ENCODE measurements at places on chromosomes 2 and 18. TPM values are rescaled to one million over a fixed set of nuclear protein-coding genes. Genes with fewer than 3 reads are reported as not detected.

GRCh38 chr2:144183727-144184126, 336.2 kb downstream of the ZEB2 start:
- DNase-seq, result no peak

Gene HAAO
- polyA plus RNA-seq, result 42.6 TPM

Gene FOXD4L1
- 0.16 TPM for polyA plus RNA-seq

GRCh38 chr2:146227152-146228019, 1617.4 kb upstream of the ACVR2A start:
- DNase-seq, result no peak

Gene FAM124B
- polyA plus RNA-seq, result 2.3 TPM

Gene SERPINB12
- not detected for polyA plus RNA-seq

- no peak for DNase-seq
Observed at GRCh38 chr2:28979576-28980366, 1.3 kb upstream of the TOGARAM2 start.

DNA sequence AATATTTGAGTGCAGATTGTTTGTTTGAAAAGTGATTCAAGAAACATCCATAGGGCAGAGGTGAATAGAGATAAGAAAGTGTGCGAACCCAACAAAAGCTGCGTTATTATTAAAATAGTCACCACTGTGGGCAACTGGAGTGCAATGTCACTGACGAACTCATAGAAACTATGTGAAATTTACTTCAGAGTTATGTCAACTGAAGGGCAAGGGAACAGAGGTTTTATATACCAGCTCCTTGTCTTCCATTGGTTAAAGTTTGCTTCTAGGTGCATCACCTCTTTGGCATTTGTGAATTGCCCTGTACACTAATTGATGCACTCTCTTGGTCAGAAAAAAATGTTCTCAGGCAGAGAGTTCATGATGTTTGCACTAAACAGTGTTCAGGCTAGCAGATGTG, 110.5 kb upstream of the NYAP2 start:
- DNase-seq, result no peak

Gene BCL2
- polyA plus RNA-seq, result 24.1 TPM

Gene TEX44
- polyA plus RNA-seq, result not detected

GRCh38 chr2:227491386-227491785, 19.4 kb downstream of the AGFG1 start:
- no peak for DNase-seq

Gene IL1F10
- not detected for polyA plus RNA-seq

DNA sequence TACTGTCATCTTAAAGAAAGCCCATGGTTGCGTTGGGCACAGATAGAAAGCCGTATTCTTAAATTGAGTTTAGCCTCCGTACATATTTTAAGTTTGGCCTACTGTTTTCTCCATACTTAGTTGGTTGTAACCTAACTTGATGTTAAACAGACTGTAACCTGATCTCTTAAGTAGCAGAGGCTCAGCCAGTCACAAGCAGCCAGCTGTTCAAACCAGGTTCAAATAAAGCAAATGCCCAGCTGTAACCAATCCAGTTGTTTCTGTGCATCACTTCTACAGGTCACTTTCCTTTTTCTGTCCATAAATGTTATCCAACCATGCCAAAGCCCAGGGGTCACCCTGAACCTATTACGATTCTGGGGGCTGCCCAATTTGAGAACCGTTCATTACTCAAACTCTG, 10.0 kb upstream of the THADA start:
- DNase-seq, result no peak

Gene UGT1A10
- polyA plus RNA-seq, result not detected

DNA sequence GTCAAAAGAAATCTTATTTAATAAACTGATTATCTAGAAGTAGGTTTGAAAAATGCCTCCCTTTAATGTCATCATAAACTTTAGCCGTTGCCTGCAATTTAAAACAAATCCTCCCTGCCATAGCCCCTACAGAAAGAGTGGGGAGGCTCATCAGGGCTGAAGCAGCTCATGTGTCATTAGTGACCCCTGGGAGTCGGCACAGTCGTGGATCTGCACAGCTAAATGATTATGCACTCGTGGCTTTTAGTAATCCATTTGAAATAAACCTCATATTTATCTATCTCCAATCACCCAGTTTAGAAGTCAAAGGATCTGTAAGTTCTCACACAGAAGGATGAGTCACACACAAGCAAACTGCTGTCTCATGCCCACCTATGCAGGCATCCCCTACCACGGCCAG, 277.3 kb downstream of the SS18 start:
- DNase-seq, result no peak

- DNase-seq, result no peak
Observed at GRCh38 chr18:23171581-23172156, 36.4 kb downstream of the CABLES1 start.

DNA sequence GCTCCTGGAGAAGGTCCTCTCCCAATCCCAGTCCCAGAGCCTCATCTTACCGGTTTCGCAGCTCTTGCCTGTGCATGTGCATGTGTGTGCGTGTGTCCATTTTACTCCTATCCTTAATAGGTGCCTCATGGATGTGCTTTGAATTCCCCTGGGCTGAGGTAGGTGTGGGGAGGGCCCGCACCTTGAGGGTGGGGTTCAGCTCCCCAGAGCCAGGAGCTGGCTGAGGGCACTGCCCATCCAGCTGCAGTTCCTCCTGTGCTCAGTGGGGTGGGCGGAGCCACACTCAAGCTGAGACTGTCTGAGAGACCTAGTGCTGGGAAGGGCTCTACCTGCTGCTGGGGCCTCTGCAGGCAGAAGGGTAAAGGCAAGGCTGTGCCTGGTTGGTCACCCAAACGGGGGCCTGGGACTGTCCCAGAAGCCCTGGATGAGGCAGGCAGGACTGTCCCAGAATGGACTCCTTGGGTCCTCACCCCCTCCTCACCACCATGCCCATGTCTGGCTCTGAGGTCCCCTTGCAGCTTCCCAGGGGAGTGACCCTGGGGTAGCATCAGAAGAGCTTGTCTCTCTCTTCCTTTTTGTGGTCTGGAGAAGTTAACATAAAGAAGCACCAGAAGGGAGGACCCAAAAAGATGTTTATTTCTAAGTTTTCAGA, 8.9 kb downstream of the GDF7 start:
- no peak for DNase-seq

Gene TUBA3D
- polyA plus RNA-seq, result 0.53 TPM

GRCh38 chr18:67308819-67309218, 207.7 kb downstream of the DSEL start:
- DNase-seq, result no peak

Gene ATL2
- 52.1 TPM for polyA plus RNA-seq

GRCh38 chr18:63820694-63821093, 45.5 kb downstream of the SERPINB7 start:
- DNase-seq, result no peak

- DNase-seq, result no peak
Observed at GRCh38 chr18:37561986-37562385, 3.6 kb downstream of the CELF4 start.

Gene ASIC4
- polyA plus RNA-seq, result 0.12 TPM

DNA sequence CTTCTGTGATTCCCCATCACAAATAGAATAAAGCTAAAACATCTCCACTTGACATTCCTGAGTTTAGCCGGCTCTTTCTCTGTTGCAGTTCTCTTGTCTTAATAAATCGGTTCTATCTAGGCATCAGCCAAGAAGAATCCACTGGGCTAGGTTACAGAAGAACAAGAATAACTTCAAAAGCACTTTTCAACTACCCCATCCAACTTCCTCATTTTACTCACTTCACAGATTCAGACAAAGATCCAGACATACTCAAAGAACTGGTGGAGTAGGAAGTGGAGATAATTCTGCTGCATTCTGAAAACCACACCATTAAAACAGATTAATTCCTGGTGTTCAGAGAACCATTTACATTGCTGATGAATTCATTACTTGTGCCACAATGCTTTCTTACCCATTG, 9.6 kb upstream of the ALPK2 start:
- no peak for DNase-seq

DNA sequence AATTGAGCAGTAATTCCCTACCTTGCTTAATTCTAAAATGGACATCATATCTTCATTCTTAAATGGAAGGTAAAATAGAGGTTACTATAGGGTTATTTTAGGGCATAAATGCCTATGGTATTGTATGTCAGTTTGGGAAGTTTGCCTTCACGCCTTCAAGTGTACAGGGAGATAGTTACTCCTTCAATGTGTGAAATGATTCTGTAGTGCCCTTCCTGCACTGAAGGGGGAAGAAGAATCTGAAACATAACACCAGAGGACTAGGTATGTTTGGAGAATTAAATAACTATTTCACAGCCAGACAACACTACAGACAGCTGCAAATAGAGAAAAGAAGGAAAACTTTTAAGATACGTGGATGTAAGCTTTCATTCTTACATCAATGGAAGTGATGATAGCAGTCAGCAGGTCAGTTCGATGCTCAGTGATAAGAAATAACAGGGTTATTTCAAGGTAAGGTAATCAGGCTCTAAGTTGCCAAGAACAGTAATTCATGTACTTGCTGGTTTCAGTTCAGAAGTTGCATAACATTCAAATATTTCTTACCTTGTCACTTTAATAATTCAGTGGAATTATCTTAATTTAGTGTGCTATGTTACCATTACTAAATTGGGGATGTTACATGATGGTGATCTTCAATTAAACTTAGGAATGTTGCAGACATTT, 4.0 kb downstream of the PKP4 start:
- DNase-seq, result no peak

Gene ATF2
- 52.9 TPM for polyA plus RNA-seq

Gene POTEJ
- polyA plus RNA-seq, result not detected

DNA sequence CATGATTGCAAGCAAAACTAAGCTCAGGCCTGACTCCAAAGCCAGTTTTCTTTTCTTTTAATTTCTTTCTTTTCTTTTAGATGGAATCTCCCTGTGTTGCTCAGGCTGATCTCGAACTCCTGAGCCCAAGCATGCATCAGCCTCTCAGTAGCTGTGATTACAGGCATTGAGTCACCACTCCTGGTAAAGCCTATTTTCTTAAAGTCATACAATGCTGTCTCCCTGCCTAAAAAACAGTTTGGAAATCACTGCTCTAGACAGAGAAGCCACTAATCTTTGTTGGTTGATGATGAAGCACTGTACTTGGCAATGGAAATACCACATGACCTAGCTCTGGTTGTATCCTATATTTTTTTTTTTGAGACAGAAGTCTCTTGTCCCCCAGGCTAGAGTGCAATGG, 33.1 kb upstream of the ZNF532 start:
- no peak for DNase-seq

Gene DNAJC5G
- polyA plus RNA-seq, result 1.4 TPM

DNA sequence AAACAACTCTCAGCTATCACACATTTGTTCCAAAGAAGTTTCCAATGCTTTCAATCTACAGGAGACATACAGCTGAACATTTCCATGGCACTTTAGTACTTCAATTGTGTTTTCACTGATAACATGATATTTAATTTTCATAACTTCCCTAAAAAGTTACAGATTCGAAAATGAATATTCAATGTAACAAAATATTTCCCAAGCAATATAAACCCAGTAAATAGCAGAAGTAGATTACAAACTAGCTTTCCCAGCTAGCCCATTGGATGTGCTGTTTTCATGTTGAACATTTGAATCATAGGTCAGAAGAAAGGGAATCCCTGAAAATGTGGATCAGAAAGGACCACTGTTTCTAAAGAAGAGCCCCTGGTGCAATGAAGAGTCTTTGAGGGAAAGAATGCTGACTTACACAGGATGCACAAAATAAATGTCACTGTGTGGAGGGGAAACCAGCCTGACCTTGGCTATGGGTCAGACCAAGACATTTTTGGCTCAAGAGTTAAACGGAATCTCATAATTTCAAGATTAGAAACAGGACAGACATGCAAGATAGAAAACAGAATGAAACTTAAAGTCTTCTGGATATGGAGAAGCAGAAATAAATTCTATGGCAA, 22.5 kb downstream of the CYTIP start:
- DNase-seq, result no peak

DNA sequence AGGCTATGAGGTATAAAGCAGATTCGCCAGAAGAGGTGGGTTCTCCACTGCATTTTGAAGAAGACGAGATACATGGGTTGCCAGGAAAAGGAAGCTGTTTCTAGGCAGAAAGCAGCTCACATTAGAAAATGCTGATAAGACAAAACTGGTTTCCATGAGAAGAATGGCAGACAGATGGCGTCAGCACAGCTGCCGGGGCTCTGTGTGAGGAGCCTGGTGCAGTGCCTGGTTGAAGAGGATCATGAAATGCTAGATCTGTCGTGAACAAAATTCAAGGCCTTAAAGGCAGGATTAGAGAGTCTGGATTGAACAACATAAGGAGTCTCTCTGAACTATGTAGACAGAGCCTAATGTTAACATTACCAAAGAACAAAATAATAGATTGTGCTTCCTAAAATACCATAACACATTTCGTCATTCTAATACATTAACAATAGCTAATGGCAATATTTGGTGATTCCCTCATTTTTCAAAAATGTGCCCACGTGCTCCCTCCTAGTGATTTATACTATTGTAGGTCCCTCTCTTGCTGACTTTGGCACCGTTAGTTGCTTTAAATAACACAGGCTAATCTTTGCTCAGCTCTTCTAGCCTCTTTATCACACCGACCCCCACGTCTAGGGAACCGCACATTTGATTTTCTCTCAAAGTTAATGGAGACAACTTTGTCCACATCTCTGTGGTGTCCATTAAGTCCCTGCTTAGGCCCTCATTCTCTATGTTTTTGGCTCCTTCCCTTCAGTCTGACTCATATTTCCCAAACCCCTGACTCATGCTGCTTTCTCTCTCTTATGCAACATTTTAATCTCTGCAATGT, 38.2 kb downstream of the EFEMP1 start:
- no peak for DNase-seq

DNA sequence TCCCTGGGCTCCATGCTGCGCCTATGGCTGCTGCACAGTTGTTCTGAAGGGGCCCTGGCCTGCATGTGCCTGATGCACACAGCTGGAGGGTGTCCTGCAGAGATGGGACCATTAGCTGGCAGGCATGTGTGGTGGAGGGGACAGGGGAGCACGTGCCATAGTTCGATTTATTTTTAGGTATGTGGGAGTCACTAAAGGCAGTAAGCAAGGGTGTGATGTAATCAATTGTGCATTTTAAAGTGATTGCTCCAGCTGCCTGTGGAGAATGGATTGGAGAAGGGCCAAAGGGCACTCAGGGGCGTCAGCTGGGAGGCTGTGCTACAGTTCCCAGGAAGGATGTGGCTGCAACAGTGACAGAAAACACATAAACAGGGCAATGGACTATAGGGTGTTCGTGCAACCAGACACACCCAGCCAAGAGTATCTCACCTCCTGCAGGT, 205.1 kb downstream of the ARL4C start:
- DNase-seq, result no peak

Gene TSPYL6
- polyA plus RNA-seq, result not detected

- DNase-seq, result peak; percentile 83
Observed at GRCh38 chr2:43611987-43612894, 16.4 kb upstream of the THADA start.

DNA sequence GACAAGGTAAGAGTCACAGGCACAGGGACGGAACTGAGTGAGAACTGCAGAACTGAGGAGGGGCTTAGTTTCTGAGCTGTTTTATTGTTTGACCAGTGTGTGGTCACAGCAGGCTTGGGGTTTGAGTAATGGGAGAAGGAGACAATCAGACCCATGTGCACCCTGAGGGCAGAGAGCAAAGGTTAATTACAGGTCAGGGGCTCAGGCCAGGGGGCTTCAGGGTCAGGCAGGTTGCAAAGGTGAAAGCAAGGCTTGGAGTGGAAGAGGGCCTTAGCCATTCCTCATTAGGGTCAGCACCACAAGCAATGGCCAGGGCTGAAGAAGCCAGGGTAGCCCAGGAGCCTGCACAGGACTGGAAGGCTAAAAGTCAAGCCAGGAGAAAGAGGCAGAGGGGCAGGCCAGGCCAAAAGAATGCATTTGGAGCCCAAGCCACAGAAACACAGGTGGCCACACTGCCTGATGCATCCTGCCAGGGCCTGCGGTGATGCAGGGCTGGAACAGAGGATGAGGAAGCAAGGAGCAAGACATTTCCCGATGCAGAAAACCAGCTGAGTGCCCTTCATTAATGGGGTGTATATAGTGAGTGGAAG, 209.8 kb upstream of the GYPC start:
- DNase-seq, result no peak

Gene APCDD1
- 132 TPM for polyA plus RNA-seq

GRCh38 chr18:10035281-10035991, 121.6 kb downstream of the VAPA start:
- no peak for DNase-seq

Measured in renal pelvis (tissue), 12 donors.